Astrocyte of the cerebellum (primary cell): ENCODE measurements at places on chromosomes 2 and 18.

- no peak for DNase-seq
Observed at GRCh38 chr2:16196687-16197503, 256.5 kb downstream of the MYCN start.

DNA sequence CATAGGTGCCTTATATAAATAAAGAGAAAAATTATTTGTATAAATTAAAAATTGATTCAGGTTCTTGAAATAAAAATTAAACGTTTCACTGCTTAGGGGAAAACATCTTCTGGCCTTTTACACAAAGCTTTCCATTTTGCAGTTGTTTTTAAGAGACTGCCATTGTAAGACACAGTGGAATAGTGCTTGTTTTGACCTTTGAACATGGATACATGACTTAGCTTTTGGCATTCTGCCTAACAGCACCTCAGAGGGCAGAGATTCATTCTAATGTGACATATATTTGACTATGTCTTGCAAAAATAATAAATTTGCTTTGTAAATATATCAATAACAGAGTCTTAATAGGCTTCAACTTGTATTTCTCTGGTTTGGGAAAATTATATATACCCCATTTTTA, 142.1 kb downstream of the SLC4A10 start:
- DNase-seq, result no peak

DNA sequence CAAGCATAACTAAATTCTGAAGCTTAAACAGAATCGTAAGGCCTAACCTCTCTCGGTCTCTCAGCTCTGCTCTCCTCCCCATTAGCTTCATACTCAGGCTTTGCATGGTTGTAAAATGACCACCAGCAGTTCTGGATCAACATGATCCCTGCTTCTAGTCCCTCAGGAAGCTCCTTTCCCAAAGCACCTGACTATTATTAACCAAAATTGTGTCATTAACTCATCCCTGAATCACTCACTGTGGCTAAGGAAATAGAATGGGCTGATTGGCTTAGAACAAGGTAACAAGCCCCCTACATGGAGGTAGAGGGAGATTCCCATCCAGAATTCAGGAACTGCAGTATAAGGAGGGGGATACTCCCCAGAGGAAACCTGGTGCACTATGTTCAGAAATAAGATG, 448.3 kb downstream of the ARHGAP15 start:
- DNase-seq, result no peak

DNA sequence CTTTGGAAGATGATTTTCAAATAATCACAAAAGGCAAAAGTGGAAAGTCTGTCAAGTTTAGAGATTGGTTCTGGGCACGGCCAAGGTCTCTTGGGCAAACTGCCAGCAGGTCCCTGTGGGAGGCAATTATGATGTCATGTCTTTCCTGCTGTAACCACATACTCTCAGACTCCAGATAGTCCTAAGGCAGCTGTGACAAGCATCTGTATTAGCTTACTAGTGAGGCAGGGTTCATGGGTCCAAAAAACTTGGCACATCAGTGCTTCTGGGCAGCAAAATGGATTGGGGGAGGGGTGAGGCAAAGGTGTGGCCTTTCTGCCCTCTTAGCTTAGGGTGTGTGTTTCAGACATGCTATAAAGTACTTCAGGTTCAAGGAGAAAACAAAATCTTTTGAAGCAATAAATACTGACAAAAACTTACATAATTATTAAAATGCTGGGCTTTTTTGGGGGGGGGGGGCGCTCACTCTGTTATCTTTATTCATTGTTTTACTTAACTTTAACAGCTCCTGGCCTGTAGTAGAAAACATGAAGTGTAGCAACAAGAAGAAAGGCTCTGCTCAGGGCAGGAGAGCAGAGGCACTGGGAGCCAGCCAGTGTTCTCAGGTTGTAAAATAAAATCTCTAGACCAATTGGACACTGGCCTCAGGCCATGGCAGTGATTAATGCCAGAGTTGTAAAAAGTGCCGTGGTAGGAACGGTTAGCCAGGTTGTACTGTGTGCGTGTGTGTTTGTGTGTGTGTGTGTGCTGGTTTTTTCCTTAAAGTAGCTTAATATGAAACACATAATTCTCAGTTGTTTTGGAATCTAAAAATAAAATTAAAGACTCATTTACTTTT, 14.3 kb upstream of the TANC1 start:
- peak; percentile 88 for DNase-seq

DNA sequence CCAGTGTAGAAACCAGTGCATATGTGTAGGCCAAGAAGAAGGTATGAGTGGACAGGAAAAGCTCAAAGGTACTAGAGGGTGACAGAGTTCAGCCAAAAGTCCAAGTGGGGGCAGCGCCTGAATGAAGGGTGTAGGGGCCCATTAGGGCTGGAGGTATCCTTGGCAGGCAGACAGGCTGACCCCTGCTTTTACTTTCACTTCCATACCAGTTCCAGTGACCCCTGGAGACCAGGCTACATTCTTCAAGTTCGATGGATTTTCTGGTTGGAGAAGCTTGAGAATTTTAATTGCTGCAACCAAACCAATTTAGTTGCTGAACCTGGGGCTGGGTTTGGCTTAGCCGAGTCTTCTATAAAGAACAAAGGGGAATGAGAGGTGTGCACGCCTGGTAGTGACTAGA, 42.3 kb upstream of the MRPL33 start:
- DNase-seq, result peak; percentile 15

DNA sequence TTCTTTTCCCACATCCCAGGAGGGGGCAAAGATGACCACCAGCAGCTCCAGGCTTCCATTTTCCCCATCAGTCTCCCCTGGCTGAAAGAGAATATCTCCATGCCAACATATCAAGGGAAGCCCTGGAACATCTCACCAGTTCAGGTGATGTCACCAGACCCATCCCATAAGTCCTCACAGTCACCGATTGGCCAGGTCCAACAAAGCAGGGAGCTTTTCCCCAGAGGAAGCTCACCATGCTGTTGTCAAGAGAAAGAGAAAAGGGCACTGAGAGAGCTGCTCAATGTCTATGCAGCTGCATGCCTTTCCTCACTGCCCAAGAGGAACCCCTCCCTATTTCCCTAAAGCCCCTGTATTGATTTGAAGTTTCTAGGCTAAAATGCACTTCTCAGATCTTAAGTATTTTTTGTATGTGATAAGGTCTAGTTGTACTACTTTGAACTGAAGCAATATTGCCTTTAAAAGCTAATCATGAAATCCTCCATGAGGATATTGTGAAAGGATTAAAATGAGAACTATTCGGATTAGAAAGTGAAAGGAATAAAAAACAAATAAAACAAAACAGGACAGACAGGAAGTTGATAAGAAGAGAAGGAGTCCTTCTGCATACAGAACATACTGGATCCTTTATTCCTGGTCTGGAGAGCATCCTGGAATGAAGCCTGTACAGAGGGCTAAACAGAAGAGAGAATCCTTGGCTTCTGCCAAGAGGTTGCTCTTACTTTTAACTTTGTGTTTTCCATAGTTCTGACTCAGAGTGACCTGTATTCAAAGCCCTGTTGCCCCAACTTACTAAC, 45.2 kb upstream of the CTIF start:
- DNase-seq, result no peak

GRCh38 chr18:76052227-76052595, 442.8 kb downstream of the ZNF516 start:
- DNase-seq, result no peak

DNA sequence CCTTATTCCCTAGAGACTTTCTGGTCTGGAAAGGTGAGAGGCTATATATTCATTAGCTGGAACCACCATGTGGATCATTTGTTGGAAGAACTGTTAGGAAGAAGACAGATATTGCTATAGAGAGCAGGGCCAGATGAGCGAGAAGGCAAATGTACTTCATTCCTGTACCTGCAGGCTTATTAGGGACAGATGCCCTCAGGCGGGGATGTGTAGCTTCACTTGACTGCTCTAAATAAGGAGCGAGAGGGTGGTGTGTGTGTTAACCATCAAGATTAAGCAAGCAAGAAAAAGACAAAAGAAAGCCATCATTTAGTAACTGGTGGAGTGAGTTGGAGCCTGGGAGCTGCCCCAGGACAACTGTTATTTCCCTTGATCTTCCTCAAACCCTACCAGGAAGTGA, 36.4 kb downstream of the NEDD4L start:
- no peak for DNase-seq

DNA sequence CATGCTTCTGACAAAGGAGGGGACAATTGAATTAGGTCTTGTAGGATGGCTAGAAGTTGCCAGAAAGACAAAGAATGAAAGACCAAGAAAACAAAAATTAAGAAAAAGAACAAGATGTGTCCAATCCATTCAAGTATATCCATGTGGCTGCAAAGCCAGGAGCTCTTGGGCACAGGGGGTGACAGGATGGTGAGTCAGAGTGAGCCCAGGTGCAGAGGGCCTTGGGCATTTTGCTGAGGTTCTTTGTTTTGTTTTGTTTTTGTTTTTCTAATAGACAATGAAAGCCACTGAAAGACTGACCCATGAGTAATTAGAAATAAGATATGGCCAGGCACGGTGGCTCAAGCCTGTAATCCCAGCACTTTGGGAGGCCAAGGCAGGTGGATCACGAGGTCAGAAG, 104.6 kb upstream of the KLHL29 start:
- no peak for DNase-seq

- DNase-seq, result no peak
Observed at GRCh38 chr2:45652090-45653031, 886 bp downstream of the PRKCE start.

DNA sequence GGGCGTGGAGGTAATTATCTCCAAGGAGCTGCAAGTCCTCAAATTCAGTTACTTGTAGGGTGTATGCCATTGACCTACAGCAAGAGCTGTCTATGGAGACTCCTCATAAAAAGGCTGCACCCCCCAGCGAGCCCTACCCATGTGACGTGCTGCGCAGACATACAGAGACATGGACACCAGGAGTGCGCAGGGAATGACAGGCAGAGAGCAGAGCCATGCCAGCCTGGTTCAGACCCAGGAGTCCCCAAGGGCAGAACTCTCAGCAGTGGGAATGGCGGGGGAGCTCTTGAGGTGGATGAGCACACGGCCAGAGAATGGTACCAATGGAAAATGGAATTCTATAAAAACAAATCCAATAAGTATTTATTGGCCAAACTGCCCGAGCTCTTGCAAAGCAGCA, 310.1 kb downstream of the MYCN start:
- DNase-seq, result no peak

GRCh38 chr18:35949090-35949489, 23.4 kb upstream of the RMP24 start:
- no peak for DNase-seq

GRCh38 chr2:159518321-159519005, 97.9 kb downstream of the BAZ2B start:
- DNase-seq, result no peak

- no peak for DNase-seq
Observed at GRCh38 chr18:57931038-57931437, 113.0 kb upstream of the NEDD4L start.

DNA sequence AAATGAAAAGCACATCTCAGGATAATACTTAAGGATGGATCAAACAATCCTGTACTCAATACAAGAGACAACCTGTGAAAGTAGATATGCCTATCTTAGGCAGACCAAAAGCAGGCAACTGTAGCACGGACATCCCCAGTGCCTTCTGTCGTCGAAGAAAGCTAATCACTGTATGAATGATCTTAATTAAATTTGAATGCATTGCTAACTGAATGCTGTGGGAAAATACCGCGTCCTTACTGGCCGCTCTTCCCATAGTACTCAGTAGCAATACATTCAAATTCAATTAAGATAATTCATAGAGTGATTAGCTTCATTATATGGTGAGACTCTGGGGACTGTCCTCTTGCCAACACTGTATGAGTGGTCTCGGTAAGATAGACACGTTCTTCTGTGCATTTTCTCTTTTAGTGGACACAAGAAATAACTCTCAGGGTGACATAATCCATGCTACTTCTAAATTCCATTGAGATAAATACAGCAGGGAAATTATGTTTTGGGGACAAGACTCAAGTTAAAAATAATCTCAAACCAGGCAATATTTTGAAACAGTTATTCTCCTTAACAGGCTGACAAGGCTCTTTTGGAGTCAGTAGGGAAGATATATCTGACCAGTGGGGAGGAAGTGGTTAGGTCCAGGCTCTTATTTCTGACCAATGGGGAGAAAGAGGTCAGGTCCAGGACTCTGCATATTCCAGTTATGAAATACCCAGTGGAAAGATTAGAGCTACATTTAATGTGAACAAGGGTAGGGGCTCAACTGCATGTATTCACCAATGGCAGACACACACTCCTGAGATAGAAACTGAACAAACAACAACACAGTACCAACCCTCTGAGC, 97.3 kb downstream of the DOCK10 start:
- no peak for DNase-seq

DNA sequence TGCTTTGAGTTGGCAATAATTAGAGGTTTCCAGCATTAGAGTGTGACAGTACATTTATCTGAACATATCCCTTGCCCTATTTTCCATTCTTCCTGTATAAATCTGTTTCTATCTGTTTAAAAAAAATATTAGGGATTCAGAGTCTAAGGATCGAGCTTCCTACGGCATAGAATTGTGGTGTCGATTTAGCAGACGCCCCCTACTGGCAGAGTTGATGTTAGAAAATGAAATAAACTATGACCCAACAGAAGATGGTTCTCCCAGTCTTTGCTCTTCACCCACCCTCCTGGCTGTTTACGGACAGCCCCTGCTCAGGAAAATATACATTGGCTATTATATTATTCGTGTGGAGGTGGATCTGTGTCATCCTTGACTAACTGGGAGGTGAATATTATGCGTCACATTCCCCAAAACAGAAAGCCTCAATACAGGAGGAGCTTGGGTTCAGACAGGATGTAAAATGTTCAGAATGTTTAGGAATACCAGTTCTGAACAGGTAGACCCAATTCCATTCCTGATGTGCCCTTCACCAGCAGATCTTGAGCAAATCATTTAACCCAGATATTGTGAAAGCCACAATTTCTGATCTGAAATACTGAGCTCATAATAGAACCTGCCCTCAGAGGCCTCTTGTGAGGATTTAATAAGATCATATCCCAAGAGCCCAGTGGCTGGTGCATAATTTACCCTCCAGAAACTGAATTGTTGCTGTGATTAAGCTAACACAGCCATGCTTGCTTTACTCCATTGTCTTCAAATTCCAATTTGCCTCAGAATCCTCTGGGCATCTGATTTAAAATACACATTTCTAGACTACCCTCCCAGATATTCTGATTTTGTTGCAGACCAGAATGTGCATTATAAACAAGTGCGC, 10.8 kb upstream of the ERMN start:
- peak; percentile 6 for DNase-seq

DNA sequence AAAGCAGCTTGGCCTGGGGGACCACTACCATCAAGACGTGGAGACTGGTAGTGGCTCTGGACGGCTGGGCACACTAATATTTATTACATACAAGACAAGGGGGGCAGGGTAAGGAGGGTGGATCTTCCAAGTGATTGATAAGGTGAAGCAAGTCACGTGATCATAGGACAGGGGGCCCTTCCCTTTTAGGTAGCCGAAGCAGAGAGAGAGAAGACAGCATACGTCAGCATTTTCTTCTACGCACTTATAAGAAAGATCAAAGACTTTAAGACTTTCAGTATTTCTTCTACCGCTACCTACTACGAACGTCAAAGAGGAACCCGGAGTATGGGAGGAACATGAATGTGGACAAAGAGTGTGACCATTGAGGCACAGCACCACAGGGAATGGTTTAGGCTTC, 307.9 kb downstream of the RPIA start:
- no peak for DNase-seq

GRCh38 chr2:57182916-57183315, 863.7 kb upstream of the VRK2 start:
- no peak for DNase-seq
